A549 treated with Mapracorat at 1 μM for 4 hours (cell line): ENCODE measurements at places on chromosomes 2 and 18. TPM values are rescaled to one million over a fixed set of nuclear protein-coding genes. Genes with fewer than 3 reads are reported as not detected.

TTR gene
- total RNA-seq, result 0.28 TPM in 1 of 5 replicates, not detected in the others

ATOH8 gene
- total RNA-seq, result 12.7 to 16.8 TPM (median 16.4 TPM) in 5 replicates

STK36 gene
- total RNA-seq, result 9.1 to 12.7 TPM (median 12.4 TPM) in 5 replicates

DAW1 gene
- total RNA-seq, result 2.3 to 3.2 TPM (median 2.6 TPM) in 5 replicates

FBLN7 gene
- total RNA-seq, result 0.13 to 0.73 TPM (median 0.58 TPM) in 5 replicates

PSMA8 gene
- not detected in 5 replicates for total RNA-seq

ZNF385B gene
- total RNA-seq, result not detected in 5 replicates

GALNT14 gene
- total RNA-seq, result 41.2 to 47.8 TPM (median 47.3 TPM) in 5 replicates

HOXD12 gene
- total RNA-seq, result not detected in 5 replicates

DSG4 gene
- total RNA-seq, result not detected in 5 replicates

DSC1 gene
- not detected in 5 replicates for total RNA-seq

SERPINB4 gene
- 0.08 to 0.09 TPM in 2 of 5 replicates, not detected in the others for total RNA-seq

LYG2 gene
- total RNA-seq, result not detected in 5 replicates

TMEM169 gene
- total RNA-seq, result 0.25 to 0.59 TPM (median 0.29 TPM) in 5 replicates

APCDD1 gene
- total RNA-seq, result not detected in 5 replicates

GALNT3 gene
- not detected in 5 replicates for total RNA-seq

ITGB6 gene
- 0.48 to 0.95 TPM (median 0.83 TPM) in 5 replicates for total RNA-seq

WNT10A gene
- 0.10 to 0.16 TPM (median 0.12 TPM) in 4 of 5 replicates, not detected in the other for total RNA-seq

MAIP1 gene
- total RNA-seq, result 33.6 to 38.2 TPM (median 37.7 TPM) in 5 replicates

PRSS56 gene
- total RNA-seq, result 0.07 to 0.21 TPM (median 0.12 TPM) in 5 replicates

MAL gene
- 0.12 to 0.21 TPM in 2 of 5 replicates, not detected in the others for total RNA-seq

FRZB gene
- total RNA-seq, result 0.07 to 0.16 TPM (median 0.12 TPM) in 5 replicates

FHOD3 gene
- total RNA-seq, result 2.2 to 2.8 TPM (median 2.4 TPM) in 5 replicates

LIPG gene
- 0.16 to 0.41 TPM (median 0.21 TPM) in 5 replicates for total RNA-seq

C18orf32 gene
- 18.1 to 25.6 TPM (median 22.0 TPM) in 5 replicates for total RNA-seq

ST6GAL2 gene
- total RNA-seq, result 13.0 to 17.3 TPM (median 16.8 TPM) in 5 replicates

NT5DC4 gene
- not detected in 5 replicates for total RNA-seq

CACNB4 gene
- total RNA-seq, result 0.08 to 0.16 TPM (median 0.13 TPM) in 5 replicates

FIGN gene
- 2.0 to 2.4 TPM (median 2.3 TPM) in 5 replicates for total RNA-seq

GTF2A1L gene
- not detected in 5 replicates for total RNA-seq

TANC1 gene
- 7.6 to 9.9 TPM (median 9.4 TPM) in 5 replicates for total RNA-seq

SMYD1 gene
- total RNA-seq, result not detected in 5 replicates

MAP3K19 gene
- not detected in 5 replicates for total RNA-seq

SIX3 gene
- total RNA-seq, result 1.2 to 2.4 TPM (median 1.9 TPM) in 5 replicates

HAAO gene
- not detected in 5 replicates for total RNA-seq

CCBE1 gene
- total RNA-seq, result 7.3 to 16.3 TPM (median 13.3 TPM) in 5 replicates

SS18 gene
- 44.5 to 56.4 TPM (median 53.0 TPM) in 5 replicates for total RNA-seq

TOGARAM2 gene
- total RNA-seq, result 0.06 to 0.52 TPM (median 0.24 TPM) in 5 replicates

ZAP70 gene
- total RNA-seq, result 0.27 TPM in 1 of 5 replicates, not detected in the others

GRHL1 gene
- 0.88 to 1.5 TPM (median 1.1 TPM) in 5 replicates for total RNA-seq

NAPG gene
- total RNA-seq, result 8.8 to 11.7 TPM (median 10.7 TPM) in 5 replicates
